ENCODE measurements at places on chromosomes 12 and 14.

- no peak for DNase-seq
Measured at GRCh38 chr12:72311946-72312345, 39.8 kb downstream of the TRHDE start.

DNA sequence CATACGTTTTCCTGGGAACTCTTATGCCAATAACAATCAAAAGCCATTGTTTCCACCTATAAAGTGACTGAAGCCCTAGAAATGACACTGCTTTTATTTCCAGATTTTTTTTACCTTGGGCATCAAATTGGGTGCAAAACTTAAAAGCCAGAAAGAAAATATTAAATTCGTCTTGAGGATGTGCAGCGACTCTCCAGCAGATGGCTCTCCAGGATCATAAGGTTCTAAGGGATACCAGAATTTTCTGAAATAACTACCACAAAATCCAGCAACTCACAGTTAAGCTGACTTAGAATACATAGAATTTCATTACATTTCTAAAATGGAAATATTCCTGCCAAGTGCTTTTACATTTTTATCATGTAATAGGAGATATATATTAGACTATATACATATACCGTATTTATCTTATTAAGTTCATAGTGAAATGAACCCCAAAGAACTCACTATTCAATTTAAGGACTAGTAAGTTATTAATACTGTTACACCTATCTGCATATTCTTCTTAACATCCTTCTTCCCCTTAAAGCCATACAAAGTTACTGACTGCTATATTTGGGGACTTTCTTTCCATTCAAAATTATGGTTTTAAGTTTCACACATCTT is 44.0 kb downstream of the ARMH4 start:
- peak; percentile 19 for DNase-seq

- peak; percentile 29 for DNase-seq
Measured at GRCh38 chr12:77407931-77408330, 342.6 kb upstream of the E2F7 start.

- DNase-seq: no peak
Measured at GRCh38 chr14:102927878-102928411, 5.5 kb downstream of the AMN start.

DNA sequence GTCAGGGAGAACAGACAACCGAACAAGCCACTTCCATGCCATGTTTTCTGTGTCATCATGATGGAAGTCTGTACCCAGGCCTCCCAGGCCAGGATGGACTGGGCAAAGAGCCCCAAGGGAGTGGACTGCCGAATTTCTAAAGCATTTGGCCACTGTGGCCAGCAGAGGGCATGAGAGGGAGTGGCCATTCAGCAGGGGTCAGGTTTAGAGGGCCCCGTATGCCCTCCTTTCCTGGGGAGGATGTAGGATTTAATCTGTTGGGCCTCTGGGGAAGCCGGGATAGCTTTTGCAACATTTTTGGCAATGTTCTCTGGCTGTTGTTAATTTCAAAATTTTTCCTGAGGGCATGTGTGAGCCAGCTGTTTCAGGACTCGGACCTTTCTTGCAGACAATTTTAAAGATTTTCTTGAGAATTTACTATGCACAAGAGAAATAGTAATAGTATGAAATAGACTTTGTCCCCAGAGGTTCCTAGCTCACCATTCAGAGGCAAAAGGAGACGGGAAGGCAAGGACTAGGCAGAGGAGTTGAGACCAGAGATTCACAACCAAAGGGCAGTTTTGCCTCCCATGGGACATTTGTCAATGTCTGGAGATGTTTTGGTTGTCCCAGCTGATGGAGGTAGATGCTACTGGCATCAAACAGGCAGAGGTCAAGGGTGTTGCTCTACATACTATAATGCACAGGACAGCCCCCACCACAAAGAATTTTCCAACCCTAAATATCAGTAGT is 18.0 kb downstream of the ACACB start:
- no peak for DNase-seq

DNA sequence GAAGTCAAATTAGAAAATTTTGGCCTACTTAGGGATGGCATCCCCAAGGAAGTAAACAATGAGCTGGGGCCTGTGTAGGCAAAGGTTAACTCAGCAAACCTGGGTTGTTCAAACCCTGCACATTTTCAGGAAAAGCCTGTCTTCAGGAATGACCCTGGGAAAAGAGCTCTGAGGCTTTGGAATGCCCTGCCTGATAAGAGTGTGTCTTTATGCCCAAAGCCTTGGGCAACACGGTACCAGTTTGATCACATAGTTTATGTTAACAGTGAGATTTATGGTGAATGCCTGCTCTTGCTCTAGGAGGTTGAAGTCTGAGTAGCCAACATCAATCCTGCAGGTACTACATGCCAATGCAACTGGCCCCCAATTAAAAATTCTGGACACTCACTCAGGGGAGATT is 28.2 kb upstream of the STAB2 start:
- DNase-seq: no peak

GRCh38 chr14:103130017-103130764 is 6.9 kb downstream of the TNFAIP2 start:
- DNase-seq: no peak

DNA sequence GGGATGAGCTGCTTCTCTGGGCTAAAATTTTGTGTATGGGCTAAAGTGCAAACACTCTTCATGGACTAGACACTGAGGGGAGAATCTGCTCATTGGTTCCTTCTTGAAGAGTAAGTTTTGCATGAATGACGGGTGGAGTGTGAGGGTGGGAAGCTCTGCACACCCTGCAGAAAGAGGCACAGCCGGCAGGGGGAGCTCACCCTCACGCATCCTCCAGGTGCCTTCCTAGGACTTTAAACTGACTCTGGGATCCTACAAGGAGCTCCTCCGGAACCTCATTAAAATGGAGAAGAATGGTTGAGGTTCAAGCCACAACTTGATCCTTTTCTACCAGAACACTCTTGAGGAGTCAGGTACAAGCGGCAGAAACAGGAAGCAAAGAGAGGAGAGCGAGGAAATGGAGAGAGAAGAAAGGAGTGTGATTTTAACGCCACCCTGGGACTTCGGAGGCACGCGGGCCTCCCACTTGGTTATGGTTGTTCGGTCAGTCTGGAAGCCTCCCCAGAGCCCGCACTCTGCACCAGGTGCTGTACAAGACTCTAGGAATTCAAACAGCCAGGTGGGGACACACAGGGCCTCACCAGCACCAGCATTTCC is 87.5 kb downstream of the SETD3 start:
- no peak for DNase-seq

- peak; percentile 84 for DNase-seq
Measured at GRCh38 chr14:29805415-29806123, 122.1 kb downstream of the PRKD1 start.
